ENCODE measurements at places on chromosomes 2 and 18.

- DNase-seq = no peak
These were observed 198.7 kb downstream of the CYP26B1 start for GRCh38 chr2:71948781-71949536.

- no peak for DNase-seq
These were observed 21.7 kb downstream of the CDH19 start for GRCh38 chr18:66582211-66582610.

DNA sequence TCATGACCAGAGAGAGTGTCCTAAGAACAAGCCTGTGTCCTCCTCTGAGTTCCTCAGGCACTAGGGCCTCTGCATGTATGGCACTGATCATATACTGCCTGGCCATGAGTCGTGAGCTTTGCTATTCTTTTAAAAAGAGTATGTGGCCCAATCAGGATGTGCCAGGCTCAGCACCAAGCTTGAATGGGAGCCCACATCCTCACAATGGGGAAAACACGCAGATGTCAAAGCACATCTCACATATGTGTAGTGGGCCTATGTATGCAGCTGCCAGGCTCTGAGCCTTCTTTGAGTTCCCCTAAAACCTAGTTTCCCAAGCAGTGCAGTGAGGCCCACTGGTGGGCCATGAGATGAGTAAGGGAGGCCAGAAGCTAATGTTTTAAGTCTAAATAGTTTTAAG, 69.9 kb upstream of the SLC1A4 start:
- no peak for DNase-seq

DNA sequence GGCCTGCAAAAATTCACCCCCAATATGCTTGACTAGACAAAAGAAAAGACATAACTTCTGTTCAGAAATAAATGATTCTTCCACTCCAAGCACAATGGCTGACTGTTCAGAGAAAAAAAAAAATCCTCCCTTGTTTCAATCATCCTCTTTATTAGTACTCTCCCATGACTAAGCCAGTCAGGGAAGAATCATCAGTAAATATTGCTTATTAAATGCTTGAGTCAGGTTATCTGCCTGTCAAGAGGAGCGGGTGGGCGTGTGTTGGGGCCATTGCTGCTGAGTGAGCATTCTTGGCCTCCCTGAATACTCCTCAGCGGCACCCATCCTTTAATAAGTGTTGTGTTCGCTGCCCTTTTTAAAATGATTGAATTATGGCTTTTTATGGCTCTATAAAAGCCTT, 1334.8 kb upstream of the CELF4 start:
- DNase-seq = no peak

- DNase-seq = no peak
These were observed 41.2 kb downstream of the CNGA3 start for GRCh38 chr2:98387478-98387877.

DNA sequence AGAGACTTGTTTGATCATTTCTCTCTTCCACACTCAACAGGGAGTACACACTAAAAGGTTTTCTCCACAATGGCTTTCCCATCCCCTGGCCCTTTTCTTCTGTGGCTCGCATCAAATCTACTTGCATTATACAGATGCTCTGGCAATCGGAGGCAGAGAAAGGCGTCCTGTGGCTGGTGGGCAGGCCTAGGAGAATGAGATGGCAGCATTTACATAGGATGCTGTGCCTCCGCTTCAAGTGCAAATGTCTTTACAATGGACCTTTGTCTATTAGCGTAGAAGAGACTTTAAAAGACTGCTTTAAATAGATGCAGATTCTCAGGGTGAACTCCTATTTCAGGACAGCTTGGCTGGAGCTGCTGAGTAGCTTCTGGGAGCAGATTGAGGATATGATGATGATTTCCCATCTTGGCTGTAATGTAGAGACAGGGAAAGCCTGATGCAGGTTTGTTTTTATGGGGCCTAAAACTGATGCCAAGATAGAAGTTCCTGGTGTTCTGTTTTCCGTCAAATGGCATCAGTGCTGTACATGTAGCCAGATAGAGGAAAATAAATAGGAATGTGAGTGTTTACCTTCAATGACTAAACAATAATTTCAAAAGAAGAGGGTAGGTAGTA, 423.4 kb downstream of the RND3 start:
- DNase-seq = no peak

- no peak for DNase-seq
These were observed 605.5 kb downstream of the EPHA4 start for GRCh38 chr2:220966636-220967035.

GRCh38 chr18:32618546-32618945, 147.9 kb upstream of the GAREM1 start:
- DNase-seq = no peak

- no peak for DNase-seq
These were observed 1.1 kb downstream of the PTH2R start for GRCh38 chr2:208407667-208408066.

DNA sequence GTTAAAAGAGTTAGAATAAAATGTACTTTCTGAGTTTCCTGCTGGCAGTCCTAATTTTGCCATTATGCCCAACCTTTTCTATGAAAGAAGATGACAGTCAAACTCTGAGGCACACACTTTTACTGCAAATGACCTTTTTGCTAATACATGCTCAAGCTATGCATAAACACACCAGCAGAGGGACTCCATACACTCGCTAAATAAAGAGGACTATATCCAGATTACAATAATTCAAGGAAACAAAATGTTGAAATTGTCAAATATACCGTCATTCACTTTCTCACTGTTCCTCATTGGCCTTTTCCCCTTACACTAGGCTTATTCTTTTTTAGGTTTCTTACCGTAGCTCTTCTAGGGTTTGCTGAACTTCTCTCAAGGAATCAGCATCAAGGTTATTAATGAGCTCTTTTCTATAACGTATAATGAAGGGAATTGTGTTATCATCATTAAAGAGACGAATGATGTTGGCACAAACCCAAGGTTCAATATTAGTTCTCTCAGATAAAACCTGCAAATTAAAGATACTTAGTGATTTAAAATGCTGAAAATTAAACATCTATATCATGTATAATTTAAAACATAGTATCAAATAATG, 25.7 kb downstream of the SRBD1 start:
- DNase-seq = no peak

GRCh38 chr2:19796035-19796695, 105.6 kb downstream of the TTC32 start:
- DNase-seq = no peak
